ENCODE measurements at places on chromosomes 1 and 21. TPM values are rescaled to one million over a fixed set of nuclear protein-coding genes. Genes with fewer than 3 reads are reported as not detected.

The IVNS1ABP gene
- 108 TPM for polyA plus RNA-seq

The PLEKHA6 gene
- 31.2 TPM for polyA plus RNA-seq

The L1TD1 gene
- polyA plus RNA-seq = 1.2 TPM

The ZNF695 gene
- 3.9 TPM for polyA plus RNA-seq

The C1orf53 gene
- polyA plus RNA-seq = 2.9 TPM

The CHRM3 gene
- 19.5 TPM for polyA plus RNA-seq

The NTNG1 gene
- polyA plus RNA-seq = 24.5 TPM

The SV2A gene
- 155 TPM for polyA plus RNA-seq

The FYB2 gene
- 5.7 TPM for polyA plus RNA-seq

The NR0B2 gene
- not detected for polyA plus RNA-seq

The SYNC gene
- polyA plus RNA-seq = 7.0 TPM

GRCh38 chr21:45102391-45102932 is 28.1 kb downstream of the ADARB1 start:
- DNase-seq = no peak

GRCh38 chr1:88673446-88673845 is 10.6 kb upstream of the PKN2 start:
- no peak for DNase-seq

- no peak for DNase-seq
Measured at GRCh38 chr1:229040630-229041358, 230.1 kb upstream of the RAB4A start.

GRCh38 chr21:46119637-46120271 is 21.8 kb downstream of the COL6A2 start:
- DNase-seq = no peak

DNA sequence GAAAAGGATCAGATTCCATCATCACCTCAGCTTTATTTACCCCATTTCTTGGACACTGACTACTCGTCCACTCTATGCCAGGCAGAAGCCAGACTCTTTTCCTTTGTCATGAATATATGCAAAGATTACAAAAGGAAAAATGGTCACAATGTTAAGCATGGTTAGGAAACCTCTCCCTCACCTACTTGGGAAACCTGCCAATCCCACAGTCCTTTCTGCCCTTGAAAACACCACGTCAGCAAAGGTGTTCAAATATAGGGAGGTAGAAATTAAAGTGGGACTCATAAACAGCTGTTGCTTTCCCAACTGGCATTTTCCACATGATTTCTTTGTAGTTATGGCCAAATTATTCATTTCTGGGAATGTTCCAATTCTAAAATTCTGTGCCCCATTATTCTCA is 16.2 kb upstream of the ATP13A2 start:
- DNase-seq = no peak

DNA sequence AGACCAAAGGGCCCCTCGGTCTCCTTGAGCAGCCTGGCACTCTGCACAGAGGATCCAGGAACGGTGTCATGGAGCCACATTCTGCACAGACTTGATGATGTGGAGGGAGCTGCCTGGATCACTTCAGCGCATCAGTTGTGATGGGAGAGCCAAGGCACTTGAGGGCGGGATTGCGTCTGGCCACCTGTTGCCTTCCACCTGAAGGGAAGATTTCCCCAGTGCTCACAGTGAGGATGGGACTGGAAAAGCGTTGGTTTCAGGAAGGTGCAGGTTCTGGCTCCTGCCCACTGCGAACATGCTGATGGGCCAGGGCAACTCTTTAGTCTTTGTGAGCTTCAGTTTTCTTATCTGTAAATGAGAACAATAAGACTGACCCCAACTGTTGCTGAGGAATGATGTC is 2.6 kb downstream of the RER1 start:
- DNase-seq = no peak

- DNase-seq = no peak
Measured at GRCh38 chr1:88175631-88176226, 508.3 kb upstream of the PKN2 start.

GRCh38 chr1:240693036-240693435 is 81.1 kb upstream of the GREM2 start:
- no peak for DNase-seq

GRCh38 chr1:187413405-187414169 is 584.8 kb downstream of the PLA2G4A start:
- peak; percentile 85 for DNase-seq

GRCh38 chr1:52629325-52629643 is 3.7 kb upstream of the SHISAL2A start:
- no peak for DNase-seq

DNA sequence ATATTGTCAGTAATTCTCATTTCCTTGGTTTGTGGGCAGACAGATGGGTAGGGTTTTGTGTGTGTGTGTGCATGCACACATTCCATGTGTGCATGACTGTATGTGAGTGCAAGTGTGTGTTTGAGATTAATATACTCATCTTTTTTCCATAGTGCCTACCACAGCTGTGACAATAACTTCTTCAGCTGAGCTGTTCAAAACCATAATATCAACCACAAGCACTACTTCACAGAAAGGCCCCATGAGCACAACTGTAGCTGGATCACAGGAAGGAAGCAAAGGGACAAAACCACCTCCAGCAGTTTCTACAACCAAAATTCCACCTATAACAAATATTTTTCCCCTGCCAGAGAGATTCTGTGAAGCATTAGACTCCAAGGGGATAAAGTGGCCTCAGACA is 149.3 kb downstream of the ADGRL2 start:
- no peak for DNase-seq

- no peak for DNase-seq
Measured at GRCh38 chr1:73947009-73947408, 251.0 kb downstream of the LRRIQ3 start.

DNA sequence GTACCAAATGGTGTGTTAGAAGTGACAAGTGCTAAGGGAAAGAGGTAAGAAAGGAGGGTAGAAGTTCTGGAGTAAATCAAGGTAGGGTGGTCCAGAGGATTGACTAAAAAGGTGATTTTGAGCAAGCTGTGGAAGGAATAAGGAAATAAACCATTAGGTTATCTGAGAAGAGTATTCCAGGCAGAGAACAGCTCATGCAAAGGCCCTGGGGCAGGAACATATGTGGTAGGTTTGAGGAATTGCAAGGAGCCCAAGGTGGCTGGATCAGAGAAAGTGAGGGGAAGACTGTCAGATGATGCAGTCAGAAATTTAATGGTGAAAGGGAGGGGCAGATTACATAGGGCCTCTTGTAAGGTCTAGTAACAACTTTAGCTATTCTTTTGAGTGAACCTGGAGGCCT is 302.6 kb downstream of the PBX1 start:
- DNase-seq = no peak

- DNase-seq = no peak
Measured at GRCh38 chr1:18879791-18880309, 20.4 kb upstream of the TAS1R2 start.

DNA sequence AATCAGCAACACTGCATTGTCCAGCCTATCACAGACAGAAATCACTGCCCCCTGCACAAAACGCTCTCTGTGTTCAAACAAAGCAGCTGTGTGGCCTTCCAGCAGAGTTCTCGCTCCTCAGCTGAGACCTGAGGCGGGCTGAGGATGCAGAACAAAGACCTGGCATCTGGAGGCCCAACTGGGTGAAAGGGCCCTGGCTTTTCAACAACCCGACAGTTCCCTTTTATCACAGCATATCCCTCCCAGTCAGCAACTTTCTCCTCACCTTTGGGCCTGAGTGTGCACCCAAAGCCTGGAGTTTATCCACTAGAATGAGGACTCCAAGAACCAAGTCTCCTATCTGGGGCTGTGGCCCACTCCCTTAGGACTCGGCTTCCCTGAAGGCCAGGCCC is 42.6 kb upstream of the A3GALT2 start:
- peak; percentile 70 for DNase-seq

DNA sequence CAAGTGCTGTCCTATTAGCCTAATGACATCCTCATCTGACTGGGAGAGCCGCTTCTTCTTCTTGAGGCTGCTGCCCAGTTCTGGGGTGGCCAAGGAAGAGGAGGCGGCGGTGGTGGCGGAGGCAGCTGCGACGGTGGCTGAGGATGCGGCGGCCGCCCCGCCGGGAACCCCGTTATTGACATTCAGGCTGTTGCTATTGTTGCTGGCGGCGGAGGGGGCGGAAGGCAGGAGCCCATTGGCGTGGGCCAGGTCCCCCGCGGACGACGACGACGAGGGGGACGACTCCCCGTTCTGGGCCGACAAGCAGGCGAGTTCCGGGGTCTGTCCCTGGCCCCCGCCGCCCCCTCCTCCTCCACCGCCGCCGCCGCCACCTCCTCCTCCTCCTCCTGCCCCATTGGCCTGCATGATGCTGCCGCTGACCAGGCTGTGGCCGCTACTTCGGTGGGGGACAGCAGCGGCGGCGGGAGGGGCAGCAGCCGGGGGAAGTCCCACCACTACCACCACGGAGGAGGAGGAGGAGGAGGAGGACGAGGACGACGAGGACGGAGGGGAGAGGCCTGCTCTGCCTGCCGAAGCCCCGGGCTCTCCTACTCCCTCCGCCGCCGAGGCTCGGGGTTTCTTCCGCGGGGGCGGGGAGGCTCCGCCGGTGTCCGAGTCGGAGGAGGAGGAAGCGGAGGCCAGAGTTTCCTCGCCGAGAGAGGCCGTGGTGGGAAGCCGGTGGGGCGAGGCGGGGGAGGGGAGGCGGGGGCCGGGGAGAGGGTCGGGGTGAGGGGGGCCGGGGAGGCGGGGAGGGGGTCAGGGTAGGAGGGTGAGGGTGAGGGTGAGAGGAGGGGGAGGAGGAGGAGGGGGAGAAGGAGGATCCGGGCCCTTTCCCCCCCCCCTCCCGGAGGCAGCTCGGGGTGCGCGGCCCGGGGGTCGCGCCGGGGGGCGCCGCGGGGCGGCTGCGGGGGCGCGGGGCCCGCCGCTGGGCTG is 610 bp downstream of the WDR26 start:
- DNase-seq = no peak

DNA sequence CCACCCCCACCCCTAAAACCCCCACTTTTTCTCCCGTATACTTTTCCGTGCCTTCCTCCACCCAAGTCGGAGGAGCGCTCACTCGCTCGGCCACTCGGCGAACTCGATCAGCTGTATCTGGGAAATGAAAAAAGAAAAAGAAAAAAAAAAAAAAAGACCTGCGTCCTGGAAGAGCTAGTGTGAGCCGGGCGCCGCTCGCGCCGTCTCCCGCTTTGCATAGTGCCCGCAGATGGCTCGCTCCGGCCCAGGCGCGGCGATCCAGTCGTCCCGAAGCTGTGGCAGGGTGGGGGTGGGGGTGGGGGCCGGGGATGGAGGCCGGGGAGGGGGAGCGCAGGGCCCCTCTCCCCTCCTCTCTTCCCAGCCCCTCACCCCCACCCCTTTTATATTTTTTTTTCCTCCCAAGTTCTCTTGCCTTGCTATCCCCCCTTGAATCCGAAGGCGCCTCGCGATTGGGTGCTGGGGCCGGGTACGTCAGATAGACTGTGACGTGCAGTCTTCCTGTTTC is 299 bp upstream of the PROX1 start:
- DNase-seq = peak; percentile 98

GRCh38 chr1:61119085-61119484 is 36.7 kb downstream of the NFIA start:
- no peak for DNase-seq

DNA sequence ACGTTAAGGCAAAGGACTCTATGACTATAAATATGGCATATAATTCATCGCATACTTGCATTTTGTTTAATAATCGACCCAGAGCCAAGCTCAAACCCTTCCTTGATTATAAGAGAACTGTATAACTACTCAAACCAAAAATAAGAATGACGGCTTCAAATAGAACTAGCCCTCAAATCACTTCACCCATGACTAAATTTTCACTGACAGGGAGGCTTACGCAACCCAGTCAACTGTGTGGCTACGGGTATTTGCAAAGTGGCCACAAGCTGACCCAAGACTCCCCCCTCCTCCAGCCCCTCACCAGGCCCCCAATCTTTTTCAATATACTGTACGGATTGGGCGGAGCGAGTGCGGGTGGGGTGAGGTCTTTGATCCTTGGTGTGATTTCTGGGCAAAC is 268.3 kb downstream of the ASTN1 start:
- no peak for DNase-seq

DNA sequence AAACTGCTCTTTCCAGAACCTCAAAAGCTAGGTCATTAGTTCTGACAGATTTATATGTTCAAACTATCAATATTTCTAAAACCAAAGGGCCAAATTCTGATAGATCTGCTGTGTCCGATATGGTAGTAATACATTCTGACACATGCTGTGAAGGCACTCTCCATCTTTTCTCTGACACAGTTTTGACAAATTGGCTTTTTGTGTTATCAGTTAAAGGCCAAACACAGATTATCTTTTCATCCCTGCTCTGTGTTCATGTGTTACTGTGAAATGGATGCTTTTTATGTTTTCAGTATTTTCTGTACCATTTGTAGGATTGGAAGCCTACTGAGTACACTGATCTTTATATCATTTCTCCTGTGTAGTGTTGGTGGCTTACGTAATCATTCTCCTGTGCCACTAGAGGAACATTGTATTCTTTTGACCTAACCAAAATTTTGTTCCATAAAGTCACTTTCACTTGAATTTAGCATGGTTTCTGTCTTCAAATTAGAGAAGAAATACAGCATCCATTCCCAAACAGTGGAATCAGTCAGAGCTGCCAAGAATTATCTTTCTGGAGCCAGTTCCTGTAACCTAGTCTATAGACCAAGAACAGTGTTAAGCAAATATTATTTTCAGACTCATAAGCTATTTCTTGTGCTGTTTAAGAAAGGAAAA is 137.2 kb downstream of the ADGRL2 start:
- DNase-seq = no peak

DNA sequence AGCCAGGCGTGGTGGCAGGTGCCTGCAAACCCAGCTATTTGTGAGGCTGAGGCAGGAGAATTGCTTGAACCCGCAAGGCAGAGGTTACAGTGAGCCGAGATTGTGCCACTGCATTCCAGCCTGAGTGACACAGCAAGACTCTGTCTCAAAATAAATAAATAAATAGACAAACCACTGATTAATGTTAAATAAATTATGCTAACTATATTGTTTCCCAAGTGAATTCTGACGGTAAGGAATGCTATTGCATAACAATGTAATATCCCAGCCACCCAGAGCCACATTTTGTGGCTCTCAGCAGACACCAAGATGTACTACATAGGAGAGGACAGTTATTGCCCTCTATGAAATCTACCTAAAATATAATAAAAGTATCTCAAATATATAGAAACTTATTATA is 55.4 kb downstream of the LPGAT1 start:
- DNase-seq = no peak

DNA sequence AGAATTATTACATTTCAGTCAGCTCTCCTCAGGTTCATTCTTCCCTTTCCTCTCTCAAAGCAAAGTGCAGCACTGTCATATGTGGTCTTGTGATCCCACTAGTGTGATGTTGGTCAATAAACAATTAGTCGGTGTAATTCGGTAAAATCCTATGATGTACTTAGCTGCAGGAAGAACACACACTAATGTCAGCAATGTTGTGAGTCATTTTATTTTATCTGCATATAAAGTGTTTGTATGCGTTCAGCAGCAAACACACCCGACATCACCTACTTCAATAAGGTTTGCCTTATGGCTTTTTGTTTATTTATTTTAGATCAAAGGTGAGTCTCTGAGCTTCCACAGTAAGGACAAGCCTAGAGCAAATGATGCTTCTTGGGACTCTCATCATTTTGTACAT is 47.8 kb downstream of the PTPN14 start:
- no peak for DNase-seq

GRCh38 chr21:44320847-44321246 is 18.3 kb downstream of the CFAP410 start:
- DNase-seq = no peak

GRCh38 chr1:207959141-207959825 is 48.4 kb upstream of the CD34 start:
- no peak for DNase-seq

All from spinal cord (tissue), 10 donors.